Pulmonary artery endothelial cell (primary cell): ENCODE measurements at places on chromosomes 4 and X. TPM values are rescaled to one million over a fixed set of nuclear protein-coding genes. Genes with fewer than 3 reads are reported as not detected.

The IL15 gene
- total RNA-seq: 2.0 and 2.2 TPM in 2 replicates

The HMX1 gene
- total RNA-seq: not detected in 2 replicates

The UCP1 gene
- total RNA-seq: not detected in 2 replicates

The ZXDB gene
- total RNA-seq: 14.0 and 17.0 TPM in 2 replicates

The NHS gene
- 0.07 TPM in 1 of 2 replicates, not detected in the other for total RNA-seq

The MTTP gene
- total RNA-seq: under 0.01 TPM in 1 of 2 replicates, not detected in the other

The LPAR4 gene
- total RNA-seq: under 0.01 TPM in 1 of 2 replicates, not detected in the other

DNA sequence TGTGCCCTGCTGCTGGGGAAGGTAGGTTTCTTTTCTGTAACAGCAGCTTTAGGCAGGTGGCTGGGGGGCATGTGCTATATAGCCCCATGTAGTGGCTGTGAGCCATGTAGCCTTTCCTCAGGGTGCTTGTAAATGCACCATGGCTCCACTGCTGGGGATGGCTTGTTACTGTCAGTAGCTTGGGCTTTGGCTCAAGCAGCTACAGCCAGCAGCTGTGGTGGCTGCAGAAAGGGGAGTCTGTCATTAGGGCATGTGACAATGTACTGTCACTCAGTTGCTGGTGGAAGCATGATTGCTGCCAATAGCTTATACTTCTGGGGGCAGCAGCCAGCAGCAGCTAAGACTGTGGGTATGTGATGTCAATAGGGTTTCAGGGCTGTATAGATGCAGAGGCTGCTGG, 33.9 kb upstream of the DDIT4L start:
- DNase-seq: no peak

- no peak for DNase-seq
These were observed 516.3 kb downstream of the BCOR start for GRCh38 chrX:39581411-39581810.

- DNase-seq: no peak
These were observed 738.0 kb upstream of the PITX2 start for GRCh38 chr4:111360906-111361305.

DNA sequence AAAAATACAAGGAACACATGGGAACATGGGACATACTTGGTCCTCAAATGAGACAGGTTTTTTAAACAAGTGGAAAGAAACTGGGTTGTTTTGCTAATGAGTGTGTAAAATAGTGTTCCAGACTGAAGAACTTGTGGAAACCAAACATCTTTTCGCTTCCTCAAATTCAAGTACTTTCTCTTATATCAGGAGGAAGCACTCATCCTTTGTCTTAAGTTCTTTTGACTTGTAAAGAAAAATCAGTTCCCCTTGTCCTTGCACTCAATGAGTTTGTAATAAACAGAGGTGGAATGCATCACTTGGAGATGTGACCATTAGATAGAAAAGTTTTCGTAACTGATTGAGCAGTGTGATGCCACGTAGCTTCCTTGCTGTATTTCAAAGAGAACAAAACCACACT, 101.1 kb downstream of the PHOX2B start:
- no peak for DNase-seq

GRCh38 chr4:10584042-10584441, 100.5 kb downstream of the CLNK start:
- DNase-seq: no peak

GRCh38 chr4:55538531-55538930, 8.2 kb downstream of the CLOCK start:
- no peak for DNase-seq

DNA sequence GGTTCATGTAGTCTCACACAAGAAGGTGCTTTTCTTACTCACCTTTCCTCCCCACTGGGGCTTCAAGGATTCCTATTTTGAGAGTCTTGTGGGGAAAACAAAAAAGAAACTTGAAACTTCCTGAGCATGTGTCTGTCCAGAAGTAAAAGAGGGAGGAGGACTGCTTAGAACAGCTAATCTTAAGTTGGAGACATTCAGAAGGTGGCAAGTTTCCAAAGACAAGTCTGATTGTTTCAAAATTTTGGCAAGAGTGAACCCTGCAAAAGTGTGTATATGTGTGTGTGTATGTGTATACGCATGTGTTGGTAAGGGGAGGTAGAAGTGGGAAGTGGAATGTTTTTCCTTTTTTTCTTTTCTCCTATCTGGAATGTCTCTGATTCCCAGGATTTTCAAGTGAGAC, 189.0 kb upstream of the FRMPD4 start:
- no peak for DNase-seq

GRCh38 chrX:46876901-46877300, 35.3 kb upstream of the JADE3 start:
- DNase-seq: no peak

GRCh38 chr4:147799986-147800555, 68.2 kb downstream of the ARHGAP10 start:
- DNase-seq: no peak

- DNase-seq: no peak
These were observed 19.5 kb upstream of the ZNF41 start for GRCh38 chrX:47502316-47503125.

DNA sequence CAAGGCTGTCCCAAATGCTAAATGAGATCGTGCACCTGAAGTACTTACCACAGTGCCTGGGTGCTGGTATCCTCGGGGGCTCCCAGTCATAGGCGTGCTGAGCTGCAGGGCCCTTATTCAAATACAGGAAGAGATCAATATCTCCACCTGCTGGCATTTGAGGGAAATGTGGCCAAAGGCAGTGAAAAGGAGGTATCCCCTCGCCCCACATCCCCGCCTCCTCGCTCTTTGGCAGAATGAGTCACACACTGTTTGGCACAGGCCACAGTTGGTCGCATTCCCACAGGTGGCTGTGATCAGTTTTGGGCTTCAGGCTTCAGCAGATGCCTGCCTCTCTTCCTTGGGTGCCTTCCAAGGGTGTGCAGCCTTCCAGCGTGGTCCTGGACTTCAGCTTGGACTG, 28.4 kb downstream of the ZNF185 start:
- peak; percentile 8 for DNase-seq

GRCh38 chr4:71494539-71494938, 155.7 kb downstream of the SLC4A4 start:
- no peak for DNase-seq

DNA sequence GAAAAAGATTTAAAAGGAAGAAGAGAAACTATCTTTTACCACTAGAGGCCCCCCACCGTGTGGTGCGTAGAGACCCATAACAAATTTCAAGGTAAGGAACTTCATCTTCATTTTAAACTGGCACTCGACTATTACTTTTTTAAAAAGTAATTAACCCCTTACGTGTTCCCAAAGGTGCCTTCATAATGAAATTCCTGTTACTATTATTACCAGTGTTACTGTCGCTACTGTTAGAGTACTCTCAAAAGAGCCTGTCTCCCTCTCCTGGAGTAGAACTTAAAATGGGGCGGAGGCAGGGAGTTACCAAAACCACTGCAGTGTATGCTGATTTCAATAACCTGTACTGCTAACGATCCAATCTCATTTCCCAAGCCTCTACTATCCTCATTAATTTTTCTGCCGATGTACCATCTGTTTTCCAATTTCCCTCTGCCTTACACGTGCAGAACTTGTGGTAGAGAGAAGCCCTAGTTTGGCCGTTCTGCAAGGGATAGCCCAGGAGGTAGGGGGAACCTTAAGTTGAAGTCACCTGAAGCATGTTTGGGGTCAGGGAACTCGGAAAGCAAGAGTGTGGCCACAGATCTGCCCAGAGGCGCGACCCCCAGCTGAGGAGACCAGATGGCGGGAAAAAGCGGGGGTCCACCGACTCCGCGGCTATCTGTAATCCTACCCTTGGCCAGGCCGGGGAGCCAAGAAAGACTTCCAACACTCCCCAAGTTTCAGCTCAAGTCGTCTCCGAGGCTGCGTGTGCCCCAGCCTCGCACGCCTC, 720 bp upstream of the STK26 start:
- DNase-seq: no peak

DNA sequence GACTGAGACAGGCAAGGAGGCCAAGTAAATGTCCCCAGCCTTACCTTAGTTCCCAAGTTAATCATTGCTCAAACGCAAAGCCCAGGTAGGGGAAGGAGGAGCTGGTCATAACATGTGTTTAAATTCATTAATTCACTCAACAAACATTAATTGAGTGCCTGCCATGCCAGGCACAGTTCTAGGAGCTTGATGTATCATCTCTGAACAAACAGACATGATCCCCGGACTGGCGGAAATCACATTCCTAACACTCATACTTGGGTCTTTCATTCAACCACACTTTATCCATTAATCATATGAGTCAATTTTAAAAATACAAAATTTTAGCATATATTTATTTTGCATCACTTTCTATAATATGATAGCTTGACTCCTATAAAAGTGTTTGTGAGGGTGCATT, 335.3 kb upstream of the NOCT start:
- DNase-seq: no peak

DNA sequence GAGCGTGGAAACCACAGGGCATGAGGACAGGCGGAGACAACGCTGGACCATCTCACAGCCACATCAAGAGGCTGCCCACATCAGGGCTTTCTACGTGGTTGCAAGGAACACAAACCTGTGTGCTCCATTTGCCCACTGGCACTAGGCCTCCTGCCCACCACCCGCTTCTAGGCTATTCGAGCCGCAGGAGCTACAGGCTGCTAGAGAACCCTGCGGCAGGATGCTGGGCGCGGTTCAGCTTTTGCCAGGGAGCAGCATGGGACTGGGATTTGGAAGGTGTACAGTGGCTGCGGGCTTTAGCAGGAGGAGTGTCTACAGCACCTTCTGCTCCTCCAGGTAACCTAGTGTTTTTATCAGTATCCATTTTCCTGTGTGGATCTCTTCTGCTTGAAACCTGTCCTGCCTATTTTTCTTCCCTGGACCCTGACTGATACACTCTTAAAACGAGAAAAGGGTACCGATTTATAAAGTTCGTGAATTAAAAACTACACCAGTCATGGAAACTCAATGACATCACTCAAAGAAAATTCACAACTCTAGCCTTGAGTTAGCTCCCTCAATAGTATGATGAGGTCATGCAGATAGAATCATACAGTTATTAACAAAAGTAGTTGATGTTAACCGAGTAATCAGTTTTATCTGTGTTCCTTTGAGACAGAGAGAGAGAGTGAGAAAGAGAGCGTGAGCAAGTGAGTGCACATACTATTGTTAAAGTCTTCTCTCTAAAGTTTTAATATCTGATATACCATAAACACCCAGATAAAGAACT, 12.8 kb downstream of the NOP14 start:
- no peak for DNase-seq

DNA sequence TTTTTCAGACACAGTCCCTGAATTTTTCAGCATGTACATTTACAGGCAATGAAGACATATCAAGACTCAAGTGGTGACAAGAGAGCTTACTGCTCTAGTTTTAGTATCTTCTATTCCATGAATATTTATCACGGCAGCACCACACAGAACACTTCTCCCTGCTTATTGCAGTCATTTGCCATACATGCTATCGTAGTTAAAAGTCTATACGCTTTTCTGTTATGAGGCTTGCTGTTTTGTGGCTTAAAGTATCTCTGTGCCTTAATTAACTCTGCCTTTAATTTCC, 65.4 kb upstream of the GK2 start:
- no peak for DNase-seq

DNA sequence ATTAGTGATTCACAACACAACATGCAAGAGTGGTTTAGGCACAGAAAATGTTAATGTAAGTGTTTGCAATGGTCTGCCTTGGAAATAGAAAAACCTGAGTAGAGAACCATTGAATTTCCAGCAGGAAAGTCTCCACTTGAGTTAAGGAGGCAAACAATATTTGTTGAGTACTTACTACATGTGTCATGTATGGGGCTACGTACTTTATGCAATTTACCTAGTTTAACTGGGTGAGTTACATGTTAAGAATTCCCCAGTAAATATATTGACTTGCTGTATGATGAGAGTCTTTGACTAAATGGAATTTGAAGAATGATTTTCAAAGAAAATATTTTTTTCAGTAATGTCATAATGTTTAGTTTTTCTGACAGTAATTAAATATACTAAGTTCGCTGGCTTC, 7.8 kb upstream of the NPNT start:
- no peak for DNase-seq

- DNase-seq: no peak
These were observed 313.1 kb upstream of the ANXA10 start for GRCh38 chr4:167779280-167779679.

DNA sequence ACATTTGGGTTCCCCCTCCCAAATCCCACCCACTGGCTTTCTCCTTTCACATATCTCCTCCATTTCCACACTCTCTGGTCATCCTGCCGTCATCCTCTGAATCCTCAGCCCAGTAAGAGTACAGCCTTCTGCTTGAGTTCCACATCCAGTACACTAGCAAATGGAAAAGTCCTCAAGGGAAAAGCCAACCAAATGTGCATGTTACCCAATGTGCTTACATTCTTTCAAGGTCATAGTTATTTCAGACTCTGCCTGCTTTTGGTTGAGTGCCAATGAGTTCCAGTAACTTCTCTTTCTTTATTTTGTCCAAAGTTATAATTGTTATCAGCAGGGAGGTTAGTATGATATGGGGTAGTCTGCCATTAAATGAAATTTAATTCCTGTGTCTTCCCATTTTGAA, 78.1 kb downstream of the SRPX start:
- no peak for DNase-seq

DNA sequence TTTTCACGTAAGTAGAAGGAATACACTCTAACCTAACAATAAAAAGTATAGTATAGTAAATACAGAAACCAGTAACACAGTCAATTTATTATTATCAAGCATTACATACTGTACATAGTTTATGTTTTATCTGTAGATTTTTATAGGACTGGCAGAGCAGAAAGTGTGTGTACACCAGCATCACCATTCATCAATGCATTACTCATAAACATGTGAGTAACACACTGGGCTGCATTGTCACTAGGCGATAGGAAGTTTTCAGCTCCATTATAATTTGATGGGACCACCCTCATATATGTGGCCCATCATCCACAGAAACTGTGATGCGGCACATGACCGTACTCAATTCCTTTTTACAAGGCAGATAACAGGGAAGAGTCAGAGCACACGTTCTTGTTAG, 137.8 kb upstream of the RBPJ start:
- no peak for DNase-seq

GRCh38 chrX:1529756-1530155, 7.2 kb downstream of the P2RY8 start:
- DNase-seq: no peak
